ENCODE measurements at places on chromosomes 6 and 20. TPM values are rescaled to one million over a fixed set of nuclear protein-coding genes. Genes with fewer than 3 reads are reported as not detected.

ECT2L gene
- polyA plus RNA-seq = not detected

C20orf202 gene
- polyA plus RNA-seq = 0.84 TPM

ZBP1 gene
- polyA plus RNA-seq = not detected

DSP gene
- polyA plus RNA-seq = 78.1 TPM

DNA sequence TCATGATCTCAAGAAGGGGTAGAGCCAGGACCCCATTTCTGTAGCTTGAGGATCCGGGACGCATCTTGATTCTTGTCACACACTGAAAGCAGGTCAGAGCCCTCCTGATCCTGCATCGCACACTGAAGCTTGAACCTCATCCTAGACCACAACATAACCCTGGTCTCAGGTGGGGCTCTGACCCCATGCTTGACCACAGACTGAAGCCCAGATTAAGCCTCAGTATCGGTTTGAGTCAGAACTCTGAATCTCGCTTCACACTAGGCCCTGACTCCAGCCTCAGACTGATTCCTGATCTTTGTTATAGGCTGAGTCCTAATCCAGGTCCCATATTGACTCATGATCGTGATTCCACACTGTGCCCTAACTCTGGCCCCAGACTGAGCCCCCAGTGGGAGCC lies 8.5 kb upstream of the RSPO4 start:
- DNase-seq = no peak

GRCh38 chr6:166825553-166826145 lies 130.7 kb downstream of the RNASET2 start:
- no peak for DNase-seq

GRCh38 chr6:41535766-41536165 lies 10.4 kb upstream of the FOXP4 start:
- DNase-seq = no peak

GRCh38 chr6:128541261-128541660 lies 20.9 kb upstream of the PTPRK start:
- no peak for DNase-seq

All from hepatocyte (in vitro differentiated cells).